ENCODE measurements at places on chromosomes 2 and 18. TPM values are rescaled to one million over a fixed set of nuclear protein-coding genes. Genes with fewer than 3 reads are reported as not detected.

- no peak for ATAC-seq
Measured at GRCh38 chr2:101773137-101773536, 75.6 kb downstream of the MAP4K4 start.

DNA sequence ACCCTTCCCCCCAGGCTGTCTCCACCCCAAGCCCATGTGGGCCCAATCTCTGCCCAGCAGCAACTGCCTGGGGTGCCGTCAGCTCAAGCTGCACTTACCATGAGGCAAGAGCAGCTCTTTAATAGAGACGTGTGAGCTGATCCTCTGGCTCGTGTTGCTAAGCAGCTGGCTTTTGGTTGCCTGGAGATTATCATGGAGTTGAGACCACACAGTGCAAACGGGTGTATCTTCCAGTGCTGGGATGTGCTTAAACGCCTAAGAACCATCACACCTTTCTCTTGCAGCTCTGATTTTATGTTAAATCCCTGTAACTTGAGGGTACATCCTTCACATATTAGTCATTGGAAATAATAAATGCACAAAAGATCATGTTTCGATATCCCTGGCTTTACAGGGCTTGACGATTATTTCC, 271.1 kb downstream of the PRKCE start:
- ATAC-seq: no peak

- no peak for ATAC-seq
Measured at GRCh38 chr2:37809931-37810570, 115.0 kb upstream of the RMDN2 start.

DNA sequence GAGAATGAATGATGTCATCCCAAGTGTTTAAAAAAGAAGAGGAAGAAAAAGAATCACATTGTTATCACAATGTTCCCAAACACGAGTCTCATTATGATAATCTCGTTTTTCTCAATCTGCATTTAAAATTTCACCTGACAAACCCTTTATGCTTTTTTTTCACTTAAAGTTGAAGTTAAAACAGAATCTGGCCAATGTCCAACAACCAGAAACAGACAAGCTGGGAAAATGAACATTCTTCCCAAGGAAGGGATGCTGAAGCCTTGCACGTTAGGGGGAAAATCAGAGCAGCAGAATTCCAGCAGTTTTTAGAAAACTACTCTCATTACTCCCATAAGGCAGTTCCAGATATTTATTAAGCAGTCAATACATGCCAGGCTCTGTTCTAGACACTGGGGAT, 245.3 kb downstream of the TMEM182 start:
- no peak for ATAC-seq

GRCh38 chr2:121096611-121097010, 188.4 kb downstream of the TFCP2L1 start:
- no peak for ATAC-seq

The DPP4 gene
- 1.9 TPM for total RNA-seq

- no peak for ATAC-seq
Measured at GRCh38 chr2:25256488-25256875, 85.2 kb downstream of the DNMT3A start.

DNA sequence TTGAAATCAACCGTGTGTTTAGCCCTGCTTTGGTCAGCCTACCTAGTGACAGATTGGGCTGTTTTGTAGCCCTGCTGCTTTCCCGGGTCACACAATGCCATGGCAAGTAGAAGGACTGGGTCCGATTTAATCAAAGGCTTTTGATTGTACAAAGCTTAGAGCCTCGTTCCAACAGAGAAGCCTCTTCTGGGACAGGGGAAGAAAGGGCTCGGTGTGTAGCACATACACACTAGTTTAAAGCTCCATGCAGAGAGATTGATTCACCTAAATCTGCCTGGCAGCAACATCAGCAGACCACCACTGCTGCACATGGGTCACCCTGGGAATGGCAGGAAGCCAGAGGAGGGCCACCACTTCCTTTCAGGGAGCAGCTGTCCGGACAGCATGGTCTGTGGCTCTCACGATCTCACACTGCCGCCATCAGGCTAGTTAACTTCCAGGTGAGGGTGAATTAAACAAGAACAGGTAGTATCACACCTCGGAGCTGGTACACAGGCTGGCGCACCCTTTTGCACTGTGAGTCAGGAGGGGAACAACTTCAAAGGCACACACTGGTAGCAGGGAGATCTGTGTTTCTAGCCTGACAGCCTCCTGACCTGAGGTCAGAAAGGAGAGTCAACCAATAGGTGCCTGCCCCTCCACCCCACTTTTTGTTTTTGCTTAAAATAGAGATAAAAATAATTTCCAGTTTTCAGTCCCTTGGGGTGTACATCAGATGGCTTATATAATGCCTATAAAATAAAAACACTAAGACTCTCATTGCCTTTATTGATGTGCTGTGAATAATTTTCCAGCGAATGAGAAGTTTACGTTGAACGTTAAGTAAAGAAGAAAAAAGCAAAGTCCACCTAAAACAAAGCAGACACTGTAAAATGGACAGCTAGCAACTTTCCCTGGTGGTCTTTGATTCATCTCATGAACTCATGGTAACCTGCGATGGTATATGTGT, 108.5 kb downstream of the CDCA7 start:
- no peak for ATAC-seq

DNA sequence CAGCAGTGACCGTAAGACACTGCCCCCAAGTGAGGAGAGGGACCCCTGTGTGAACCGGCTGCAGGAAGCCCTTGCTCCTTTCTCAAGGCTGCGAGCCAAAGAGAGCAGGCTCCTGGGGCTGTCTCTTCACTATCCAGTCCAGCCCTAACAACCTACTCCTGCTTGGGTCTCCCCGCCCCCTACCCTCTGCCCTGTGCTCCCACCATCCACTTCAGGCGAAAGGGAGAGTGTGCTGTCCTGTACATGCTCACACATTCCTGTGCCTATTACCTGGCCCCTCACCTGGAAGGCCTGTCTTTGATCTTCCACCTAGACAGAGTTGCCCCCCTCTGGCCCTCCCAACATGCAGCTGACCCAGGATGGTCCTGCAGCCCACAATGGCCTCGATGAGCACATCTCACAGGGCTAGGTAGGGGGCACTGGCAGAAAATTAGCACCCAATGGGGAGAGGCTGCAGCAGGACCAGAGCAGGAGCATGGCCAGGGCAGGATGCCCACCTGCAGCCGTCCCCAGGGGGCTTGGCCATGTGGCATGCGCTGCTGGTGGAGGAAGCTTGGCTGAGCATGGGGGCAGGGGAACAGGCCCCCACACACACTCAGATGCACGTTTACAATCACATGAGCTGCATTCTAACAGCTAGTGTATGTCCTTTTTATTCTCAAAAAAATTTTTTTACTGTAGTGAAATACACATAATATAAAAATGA, 93.5 kb downstream of the POLR1A start:
- ATAC-seq: no peak

DNA sequence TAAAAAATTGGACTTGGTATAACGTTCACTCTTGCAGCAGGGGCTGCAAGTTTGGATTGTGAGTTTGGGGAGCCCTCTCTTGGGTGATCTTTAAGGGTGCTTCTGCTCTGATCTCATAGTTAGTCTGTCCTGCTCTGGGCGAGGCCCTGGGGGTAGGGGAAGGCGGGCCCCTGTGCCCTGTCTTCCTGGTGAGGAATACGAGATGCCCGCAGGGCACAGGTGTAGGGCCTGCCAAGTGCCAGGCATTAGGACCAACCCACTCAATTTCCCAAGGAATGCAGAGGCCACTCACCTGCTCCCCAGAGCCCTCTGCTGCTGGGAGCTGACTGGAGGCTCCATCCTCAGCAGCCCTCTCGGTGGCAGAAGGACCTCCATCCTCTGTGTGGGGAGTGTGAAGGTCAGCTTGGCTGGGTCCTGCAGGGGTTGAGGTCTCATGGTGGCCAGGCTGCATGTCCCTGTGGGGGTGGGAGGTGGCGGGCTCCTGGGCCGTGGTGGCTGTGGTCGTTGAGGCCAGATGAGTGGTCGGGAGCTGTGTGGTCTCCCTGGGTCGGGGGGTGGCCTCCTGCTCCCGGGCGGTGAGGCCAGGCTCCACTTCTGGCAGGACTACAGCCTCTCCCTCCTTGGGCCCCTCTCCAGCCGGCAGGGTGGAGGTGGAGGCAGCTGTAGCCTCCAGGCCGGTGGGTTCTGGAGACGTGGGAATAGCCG, 21.3 kb downstream of the SDC1 start:
- no peak for ATAC-seq
